ENCODE measurements at places on chromosomes 6 and 20.

DNA sequence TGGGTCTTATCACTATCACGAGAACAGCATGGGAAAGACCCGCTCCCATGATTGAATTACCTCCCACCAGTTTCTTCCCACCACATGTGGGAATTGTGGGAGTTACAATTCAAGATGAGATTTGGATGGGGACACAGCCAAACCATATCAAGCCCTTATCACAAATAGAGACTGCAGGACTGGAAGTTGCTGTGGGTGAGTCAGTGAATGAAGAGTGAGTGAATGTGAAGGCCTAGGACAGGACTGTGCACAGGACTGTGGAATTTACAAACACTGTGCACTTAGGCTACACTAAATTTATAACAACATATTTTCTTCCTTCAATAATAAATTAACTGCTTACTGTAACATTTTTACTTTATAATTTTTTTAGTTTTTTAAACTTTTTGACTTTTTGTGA lies 30.2 kb upstream of the BCAS1 start:
- no peak for DNase-seq

- peak; percentile 30 for DNase-seq
Measured at GRCh38 chr6:17714879-17715851, 8.4 kb upstream of the NUP153 start.

DNA sequence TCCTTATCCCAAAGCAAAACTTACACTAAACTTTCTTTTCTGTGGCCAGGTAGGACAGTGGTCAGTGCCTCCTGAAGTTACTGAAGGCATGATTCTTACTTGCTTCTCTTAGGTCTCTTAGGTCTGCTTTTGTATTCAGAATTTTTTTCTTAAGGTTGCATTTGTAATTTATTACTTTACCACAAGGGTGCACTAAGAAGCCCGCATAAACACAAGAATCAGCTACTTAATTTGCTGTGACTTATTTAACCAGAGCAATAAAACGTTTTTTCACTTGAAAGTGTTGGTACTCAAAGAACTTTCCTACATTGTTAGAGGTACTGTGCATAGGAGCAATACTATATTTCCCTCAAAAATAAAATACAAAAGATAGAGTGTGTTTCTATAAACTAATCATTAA lies 75.4 kb upstream of the LAMA2 start:
- DNase-seq, result no peak

GRCh38 chr6:154621686-154622085 lies 111.2 kb upstream of the CNKSR3 start:
- DNase-seq, result no peak

GRCh38 chr20:59564171-59564570 lies 40.2 kb upstream of the PHACTR3 start:
- DNase-seq, result no peak

DNA sequence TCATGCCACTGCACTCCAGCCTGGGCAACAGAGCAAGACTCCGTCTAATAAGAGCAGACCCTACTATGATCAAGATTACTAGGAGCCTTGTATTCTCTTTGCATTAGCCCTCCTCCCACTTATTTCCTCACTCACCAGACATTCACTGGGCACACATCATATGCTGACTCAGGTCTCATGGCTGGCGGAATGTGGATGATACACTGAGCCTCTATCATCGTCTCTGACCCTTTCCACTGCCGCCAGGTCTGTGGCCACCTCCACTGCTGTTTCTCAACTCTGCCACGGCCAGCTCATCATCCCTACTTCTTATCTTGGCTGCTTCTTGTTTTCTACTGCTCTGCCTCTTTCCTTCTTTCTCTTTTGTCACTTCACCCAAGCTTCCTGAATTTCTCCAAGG lies 161.0 kb downstream of the BACH2 start:
- no peak for DNase-seq

DNA sequence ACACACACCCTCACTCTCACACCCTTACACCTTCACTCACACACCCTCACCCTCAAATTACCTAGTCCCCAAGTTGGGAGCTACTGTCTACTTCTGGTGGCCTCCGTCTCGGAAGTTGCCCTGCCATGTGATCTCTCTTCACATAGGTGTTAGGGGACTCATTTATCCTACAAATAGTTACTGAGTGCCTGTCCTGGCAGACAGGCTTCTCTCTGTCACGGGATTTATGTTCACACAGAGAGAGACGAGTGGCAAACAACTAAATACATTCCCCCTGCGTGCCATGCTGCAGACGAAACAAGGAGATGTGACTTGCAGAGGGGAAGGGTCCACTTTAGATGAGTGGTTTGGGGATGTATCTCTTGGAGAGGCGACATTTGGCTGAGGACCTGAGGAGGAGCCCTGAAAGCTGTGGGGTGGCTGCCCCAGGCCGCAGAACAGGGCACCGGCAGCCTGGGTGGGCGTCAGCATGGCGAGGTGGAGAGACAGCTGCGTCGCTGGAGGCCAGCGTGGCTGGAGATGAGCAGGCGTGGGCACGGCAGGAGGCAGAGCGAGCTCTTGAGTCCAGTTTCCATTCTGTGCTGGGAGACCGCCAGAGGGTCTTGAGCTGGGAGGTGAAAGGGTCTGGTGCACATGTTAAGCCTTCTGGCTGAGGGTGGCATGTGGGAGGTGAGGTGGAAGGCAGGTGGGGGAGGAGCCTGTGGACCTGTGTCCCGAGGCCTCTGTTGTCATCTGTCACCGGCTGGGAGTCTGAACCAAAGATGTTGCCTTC lies 17.2 kb downstream of the DYNLT1 start:
- no peak for DNase-seq

DNA sequence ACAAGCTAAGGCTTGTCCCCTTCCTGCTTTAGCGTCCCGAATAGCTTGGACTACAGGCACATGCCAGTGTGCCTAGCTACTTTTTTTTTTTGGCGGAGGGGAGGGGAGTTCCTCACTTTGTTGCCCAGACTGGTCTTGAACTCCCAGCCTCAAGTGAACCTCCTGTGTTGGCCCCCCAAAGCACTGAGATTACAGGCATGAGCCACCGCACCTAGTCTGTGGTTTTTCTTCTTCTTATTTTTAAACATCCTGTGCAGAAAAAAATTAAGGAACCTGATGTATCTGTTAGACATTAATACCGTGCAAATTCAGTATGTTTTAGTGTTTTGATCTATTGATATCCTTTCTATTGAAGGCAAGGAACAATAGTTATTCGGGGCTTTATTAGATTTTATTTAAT lies 25.7 kb downstream of the HIVEP1 start:
- DNase-seq, result no peak

GRCh38 chr20:53162251-53162835 lies 190.2 kb downstream of the TSHZ2 start:
- no peak for DNase-seq

GRCh38 chr20:56347628-56348304 lies 11.0 kb upstream of the FAM210B start:
- DNase-seq, result no peak

DNA sequence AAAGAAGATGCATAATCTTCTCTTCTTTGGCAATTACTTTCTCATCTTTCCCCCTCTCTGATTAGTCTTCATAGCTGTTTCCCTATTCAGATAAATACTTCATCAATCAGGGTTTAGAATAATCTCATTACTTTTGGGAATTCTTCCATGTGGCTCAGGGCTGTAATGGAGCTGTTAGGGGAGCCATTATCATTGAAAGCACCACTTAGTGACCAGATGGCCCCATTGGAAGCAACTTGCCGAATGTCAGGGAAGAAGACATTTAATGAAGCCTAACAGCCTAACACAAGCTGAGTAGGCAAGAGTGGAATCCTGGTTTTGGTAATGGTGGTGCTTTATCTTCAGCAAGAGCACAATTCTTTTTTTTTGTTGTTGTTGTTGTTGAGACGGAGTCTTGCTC lies 45.0 kb downstream of the TIAM2 start:
- no peak for DNase-seq

DNA sequence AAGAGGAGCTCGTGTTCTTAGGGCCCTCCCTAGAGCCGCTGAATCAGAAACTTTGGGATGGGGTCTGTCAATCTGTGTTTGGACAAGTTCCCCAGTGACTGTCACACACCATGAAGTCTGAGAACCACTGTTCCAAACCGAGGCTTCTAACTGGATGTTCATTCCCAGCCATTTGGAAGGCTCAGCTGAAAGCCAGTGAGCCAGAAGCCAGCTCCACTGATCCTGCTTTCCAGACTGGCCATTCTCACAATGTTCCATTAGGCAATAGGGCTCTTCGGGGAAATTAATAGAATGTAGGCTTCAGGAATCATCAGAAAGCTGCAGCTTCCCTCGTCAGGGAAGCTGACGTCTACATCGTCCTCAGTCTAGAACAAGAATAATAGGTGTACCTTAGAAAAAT lies 90.8 kb upstream of the QKI start:
- no peak for DNase-seq

GRCh38 chr6:15523679-15524630 lies 138.9 kb downstream of the DTNBP1 start:
- DNase-seq, result no peak

- DNase-seq, result no peak
Measured at GRCh38 chr6:111449129-111449528, 33.9 kb downstream of the REV3L start.

GRCh38 chr20:1331101-1331500 lies 2.2 kb upstream of the SDCBP2 start:
- DNase-seq, result no peak

DNA sequence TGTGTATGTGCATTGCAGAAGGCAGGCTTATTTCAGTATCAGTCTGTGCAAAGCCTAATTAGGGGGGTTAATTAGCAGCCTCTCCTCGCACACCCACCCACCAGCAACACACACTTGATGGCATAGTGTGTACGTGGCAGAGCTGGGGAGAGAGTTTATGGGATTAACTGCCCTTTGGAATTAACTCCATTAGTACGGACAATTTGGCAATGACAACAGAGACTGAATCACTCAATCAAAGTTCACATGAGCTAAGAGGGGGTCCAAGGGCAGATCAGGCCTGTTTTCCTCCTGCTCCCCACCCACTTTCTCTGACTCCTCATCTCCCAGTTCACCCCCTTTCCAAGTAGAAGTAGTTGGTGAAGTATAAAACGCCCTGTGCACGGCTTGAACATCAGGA lies 69.5 kb downstream of the LRFN2 start:
- DNase-seq, result no peak

- no peak for DNase-seq
Measured at GRCh38 chr6:21508753-21509152, 84.8 kb upstream of the SOX4 start.

GRCh38 chr20:35472209-35472608 lies 16.8 kb downstream of the CEP250 start:
- DNase-seq, result no peak

GRCh38 chr20:19354950-19355349 lies 142.5 kb downstream of the SLC24A3 start:
- no peak for DNase-seq

Data from activated naive CD8-positive, alpha-beta T cell treated with anti-CD3 and anti-CD28 coated beads for 36 hours (primary cell).